Stimulated activated CD4-positive, alpha-beta T cell treated with anti-CD3 and anti-CD28 coated beads, Interleukin-2, amount 100 ng/mL, for 24 hours (primary cell): ENCODE measurements at places on chromosomes 7 and 10.

DNA sequence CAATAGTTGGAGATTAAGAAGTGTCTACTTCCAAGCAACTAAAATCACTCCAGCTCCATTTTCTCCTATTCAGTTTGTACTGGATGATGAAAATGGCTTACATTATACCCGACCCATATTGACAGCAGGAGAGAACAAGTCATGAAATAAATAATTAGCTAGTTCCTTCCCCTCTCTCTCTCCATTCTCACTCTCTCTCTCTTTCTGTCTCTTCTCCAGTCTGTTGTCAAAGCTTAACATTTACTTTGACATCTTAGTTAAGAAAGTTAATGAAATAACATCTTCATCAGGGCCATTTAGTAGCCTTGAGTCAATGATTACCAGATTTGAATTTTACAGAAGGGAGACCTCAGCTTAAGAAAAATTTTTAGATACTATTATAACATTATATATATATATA, 138.5 kb downstream of the ARID5B start:
- DNase-seq = no peak

DNA sequence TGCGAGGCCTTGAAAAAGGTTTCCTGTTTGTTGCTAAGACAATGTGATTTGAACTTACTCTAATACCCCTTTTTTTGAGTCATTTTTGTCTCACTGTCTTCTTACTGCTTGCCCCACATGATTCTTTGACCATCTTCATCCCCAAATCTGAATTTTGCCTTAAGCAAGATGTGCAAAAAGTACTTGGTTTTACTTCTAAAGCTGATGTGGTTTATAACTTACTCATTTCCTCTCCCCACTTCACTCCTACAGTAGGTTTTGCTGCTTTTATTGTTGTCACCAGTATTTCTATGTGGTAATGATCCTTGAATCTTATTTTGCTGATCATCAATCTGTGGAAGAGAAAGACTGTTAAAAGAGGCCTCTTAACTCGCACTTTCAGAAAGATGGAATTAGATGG, 396.4 kb downstream of the SDK1 start:
- DNase-seq = no peak

- no peak for DNase-seq
These were observed 994.1 kb downstream of the KCNMA1 start for GRCh38 chr10:76643511-76643911.

GRCh38 chr10:91955114-91955513, 31.5 kb downstream of the BTAF1 start:
- DNase-seq = no peak

GRCh38 chr7:70707823-70708243, 424.1 kb upstream of the GALNT17 start:
- DNase-seq = no peak
